Uterus (tissue), 4 donors: ENCODE measurements at places on chromosomes 7 and 10. TPM values are rescaled to one million over a fixed set of nuclear protein-coding genes. Genes with fewer than 3 reads are reported as not detected.

The ZNF777 gene
- total RNA-seq: 6.1 TPM

DNA sequence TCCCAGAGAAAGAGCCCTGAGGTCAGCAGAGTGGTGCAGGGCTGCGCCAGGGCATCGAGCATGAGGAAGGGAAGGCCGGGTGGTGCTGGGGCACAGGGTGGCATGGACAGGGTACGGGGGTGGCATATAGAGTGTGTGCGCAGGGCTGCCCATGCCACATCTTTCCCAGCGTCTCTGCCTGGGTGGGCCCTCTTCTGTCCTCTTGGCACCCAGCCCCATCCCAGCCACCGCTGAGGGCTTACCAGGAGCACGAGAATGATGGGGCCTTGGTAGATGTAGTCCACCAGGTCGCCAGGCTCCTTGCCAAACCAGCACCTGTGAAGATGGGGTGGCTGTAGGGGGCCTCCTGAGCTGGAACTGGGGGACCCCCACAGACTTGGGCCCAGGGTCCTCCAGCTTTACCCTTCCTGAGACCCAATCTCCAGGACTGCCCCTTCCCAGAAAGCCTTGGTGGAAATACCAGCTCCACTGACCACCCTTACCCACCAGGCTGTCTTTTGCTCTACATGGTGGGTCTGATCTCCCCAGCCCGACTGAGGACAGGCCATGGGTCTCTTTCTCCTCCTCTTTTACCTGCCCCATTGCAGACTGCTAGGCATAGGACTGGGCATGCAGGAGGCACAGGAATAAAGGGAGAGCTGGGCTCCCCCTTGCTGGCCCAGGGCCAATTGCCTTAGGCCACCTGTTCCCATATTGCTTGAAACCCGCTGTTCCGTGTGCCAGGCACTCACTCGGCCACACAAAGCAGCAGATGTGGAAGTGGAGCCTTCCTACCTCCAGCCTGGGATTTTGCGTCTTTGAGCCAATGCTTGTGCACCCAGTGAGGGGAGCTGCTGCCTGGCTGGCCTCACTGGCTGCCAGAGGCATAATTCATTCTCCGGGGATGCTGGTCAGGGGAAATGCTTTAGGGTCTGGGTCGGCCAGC is 21.7 kb downstream of the CRHR2 start:
- H3K27me3 ChIP-seq: no peaks in the 10 kb centered on the region
- no peak overlapping the region for H3K27ac ChIP-seq
- no peak overlapping the region for H3K4me3 ChIP-seq
- H3K4me1 ChIP-seq: no peaks in the 10 kb centered on the region

The GPR85 gene
- not detected for total RNA-seq

DNA sequence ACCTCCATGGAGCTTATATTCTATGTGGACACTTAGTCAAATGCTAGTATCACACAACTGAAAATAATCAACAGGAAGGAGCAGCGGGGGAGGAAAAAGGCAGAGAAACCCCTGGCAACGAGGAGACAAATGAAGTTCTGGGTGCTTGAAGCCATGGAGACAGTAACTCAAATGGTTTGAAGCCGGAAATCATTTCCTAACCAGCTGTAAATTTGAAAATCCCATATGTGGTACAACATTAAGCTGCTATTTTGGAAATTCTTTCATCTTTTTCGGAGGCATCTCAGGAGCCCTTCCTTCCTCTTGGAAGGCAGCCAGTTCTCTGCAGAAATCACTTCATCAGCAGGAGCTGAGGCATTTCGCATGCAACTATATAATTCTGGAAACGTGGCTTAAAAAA is 91.4 kb downstream of the PPP1R3C start:
- no peak overlapping the region for H3K27ac ChIP-seq
- no peak overlapping the region for H3K4me3 ChIP-seq
- no peaks in the 10 kb centered on the region for H3K36me3 ChIP-seq
- DNase-seq: no peak
- H3K27me3 ChIP-seq: no peaks in the 10 kb centered on the region
- H3K4me1 ChIP-seq: no peaks in the 10 kb centered on the region

The BEND7 gene
- total RNA-seq: 16.8 TPM

- H3K4me1 ChIP-seq: no peaks in the 10 kb centered on the region
- H3K27ac ChIP-seq: no peak overlapping the region
- H3K27me3 ChIP-seq: no peaks in the 10 kb centered on the region
- H3K36me3 ChIP-seq: no peaks in the 10 kb centered on the region
- no peak for DNase-seq
Measured at GRCh38 chr7:127551941-127552340, 33.5 kb downstream of the GCC1 start.
